ENCODE measurements at places on chromosomes 12 and 14.
A peak's percentile ranks its signal among the peaks of the same experiment; 100 is the strongest.

- no peak for DNase-seq
These were observed 54.5 kb upstream of the ASPG start for GRCh38 chr14:104030958-104031357.

DNA sequence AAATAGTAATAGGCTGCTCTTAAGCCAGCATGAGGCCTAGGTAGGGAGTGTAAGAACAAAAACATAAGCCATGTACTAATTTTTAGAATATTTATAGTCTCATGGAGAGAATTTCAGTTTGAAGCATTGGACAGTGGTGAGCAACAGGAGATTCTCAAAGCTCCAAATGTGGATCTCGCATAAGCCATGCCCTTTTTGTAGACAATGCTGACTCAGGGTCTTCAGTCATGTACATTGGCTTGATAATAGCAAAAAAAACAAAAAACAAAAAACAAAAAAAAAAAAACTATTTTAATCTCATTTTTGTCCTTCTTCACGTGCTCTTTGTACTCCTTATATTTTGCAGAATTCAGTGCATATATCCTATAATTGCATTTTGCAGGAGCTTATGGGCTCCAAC, 402.9 kb downstream of the TMTC2 start:
- DNase-seq = no peak

- peak; percentile 28 for DNase-seq
These were observed 85.3 kb downstream of the SLC25A47 start for GRCh38 chr14:100408350-100409002.

GRCh38 chr12:50222275-50222783, 55.2 kb upstream of the CERS5 start:
- DNase-seq = peak; percentile 58

DNA sequence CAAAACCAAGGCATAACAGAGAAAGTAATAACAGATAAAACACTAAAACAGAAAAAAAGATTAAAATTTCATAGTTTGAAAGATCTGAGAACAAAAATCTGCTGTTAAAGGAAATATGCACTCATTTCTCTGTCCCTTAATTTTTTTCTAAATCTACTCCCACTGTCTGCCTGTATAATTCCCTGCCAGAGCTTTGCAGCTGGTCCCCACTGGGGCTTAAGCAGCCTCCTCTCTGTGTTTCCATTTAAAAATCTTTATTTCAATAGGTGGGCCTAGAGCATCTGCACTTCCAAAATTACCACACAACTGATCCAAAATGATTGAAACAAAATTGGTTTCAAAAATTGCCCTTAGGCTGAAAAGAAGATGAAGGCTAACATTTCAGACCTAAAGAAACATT, 6.4 kb upstream of the SIX6 start:
- DNase-seq = no peak

All from CD4-positive, alpha-beta T cell treated with Interleukin-17A for 1 hour (primary cell).